ENCODE measurements at places on chromosomes 13 and 19.

DNA sequence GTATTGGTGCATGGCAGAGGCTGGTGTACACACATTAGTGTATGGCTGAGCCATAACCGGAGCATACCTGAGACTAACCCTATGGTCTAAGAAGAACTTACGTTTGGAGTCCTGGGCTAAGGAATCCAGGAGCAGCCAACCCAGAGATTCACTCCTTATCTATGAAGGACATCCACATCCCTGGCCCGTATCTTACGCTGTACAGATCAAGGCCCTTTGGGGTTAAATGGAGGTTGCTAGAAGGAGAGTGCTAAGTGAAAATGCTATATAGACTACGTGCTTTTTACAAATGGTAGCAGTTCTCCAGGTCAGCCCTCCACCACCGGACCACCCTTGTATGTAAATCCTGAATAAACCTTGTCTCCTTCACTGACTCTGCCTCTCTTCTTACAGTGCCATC lies 1.9 kb upstream of the SUGT1 start:
- H3K27ac ChIP-seq, result no peak overlapping the region
- peaks cover 9% of the 10 kb centered on the region for H3K36me3 ChIP-seq
- peak overlapping the region; percentile 85 for H3K4me3 ChIP-seq
- DNase-seq, result no peak
- H3K4me1 ChIP-seq, result no peaks in the 10 kb centered on the region

GRCh38 chr19:16542910-16543472 lies 754 bp upstream of the CHERP start:
- no peak for DNase-seq
- peaks cover 16% of the 10 kb centered on the region for H3K36me3 ChIP-seq
- H3K4me3 ChIP-seq, result peak overlapping the region; percentile 99
- H3K27me3 ChIP-seq, result no peaks in the 10 kb centered on the region

DNA sequence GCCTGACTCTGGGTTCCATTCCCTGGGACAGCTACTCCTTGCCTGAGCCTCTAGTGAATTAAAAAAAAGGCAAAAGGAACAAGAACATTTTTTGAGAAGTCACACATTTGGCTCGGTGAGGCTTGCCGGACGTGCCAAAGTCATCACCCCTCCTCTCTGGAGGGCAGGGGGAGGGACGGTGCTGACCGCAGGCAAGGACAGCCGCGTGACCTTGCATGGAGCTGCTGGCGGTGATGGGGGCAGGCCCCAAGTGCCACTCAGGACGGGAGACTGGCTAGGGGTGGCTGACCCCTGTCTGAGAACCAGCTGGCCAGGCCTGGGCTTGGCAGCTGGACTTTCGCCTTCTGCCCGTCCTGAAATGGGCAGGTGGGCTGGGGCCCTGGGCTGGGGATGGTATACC lies 26.4 kb downstream of the MAP2K2 start:
- H3K27me3 ChIP-seq, result no peaks in the 10 kb centered on the region
- no peak overlapping the region for H3K27ac ChIP-seq

DNA sequence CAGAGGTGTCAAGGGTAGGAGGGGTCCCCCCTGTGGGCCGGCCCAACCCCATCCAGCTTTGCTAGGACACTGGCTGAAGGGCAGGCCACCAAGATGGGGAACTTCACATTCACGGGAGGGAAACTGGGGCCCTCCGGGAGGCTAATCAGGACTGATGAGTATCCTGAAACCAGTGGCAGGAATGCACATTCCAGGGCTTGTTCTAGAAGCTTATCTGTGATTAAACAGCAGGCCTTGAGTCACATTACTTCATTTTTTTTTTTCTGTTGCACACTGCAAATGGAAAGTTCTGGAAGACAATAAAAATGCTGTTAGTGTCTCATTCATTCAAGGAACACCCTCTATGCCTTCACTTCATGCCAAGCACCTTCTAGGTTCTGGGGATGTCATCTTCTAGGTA lies 15.5 kb upstream of the SIGLEC11 start:
- H3K36me3 ChIP-seq, result no peaks in the 10 kb centered on the region
- no peaks in the 10 kb centered on the region for H3K4me1 ChIP-seq
- H3K4me3 ChIP-seq, result no peak overlapping the region
- DNase-seq, result no peak
- H3K27ac ChIP-seq, result no peak overlapping the region

DNA sequence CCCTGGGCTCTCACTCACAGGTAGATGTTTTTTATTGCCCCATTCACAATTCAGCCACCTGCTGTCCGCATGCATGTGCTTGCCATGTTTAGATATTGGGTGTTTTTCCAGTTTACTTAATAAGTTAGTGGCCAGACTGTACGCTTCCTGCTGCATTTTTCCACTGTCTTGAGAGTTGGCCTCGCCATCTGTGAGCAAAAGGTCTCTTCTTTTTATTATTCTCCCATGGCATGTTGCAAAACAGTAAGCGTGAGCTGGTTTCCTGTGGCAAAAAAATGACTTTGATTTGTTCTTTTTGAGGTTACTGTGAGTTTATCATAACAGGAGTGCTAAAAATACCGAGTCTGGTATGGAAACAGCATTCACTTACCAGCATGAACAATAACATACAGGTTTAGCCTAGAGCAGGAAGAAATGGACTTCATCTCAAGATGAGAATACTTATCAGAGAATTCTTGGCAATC lies 46.0 kb downstream of the SAE1 start:
- H3K27me3 ChIP-seq, result no peaks in the 10 kb centered on the region
- no peaks in the 10 kb centered on the region for H3K4me1 ChIP-seq
- H3K27ac ChIP-seq, result peak overlapping the region; percentile 56
- H3K36me3 ChIP-seq, result no peaks in the 10 kb centered on the region

DNA sequence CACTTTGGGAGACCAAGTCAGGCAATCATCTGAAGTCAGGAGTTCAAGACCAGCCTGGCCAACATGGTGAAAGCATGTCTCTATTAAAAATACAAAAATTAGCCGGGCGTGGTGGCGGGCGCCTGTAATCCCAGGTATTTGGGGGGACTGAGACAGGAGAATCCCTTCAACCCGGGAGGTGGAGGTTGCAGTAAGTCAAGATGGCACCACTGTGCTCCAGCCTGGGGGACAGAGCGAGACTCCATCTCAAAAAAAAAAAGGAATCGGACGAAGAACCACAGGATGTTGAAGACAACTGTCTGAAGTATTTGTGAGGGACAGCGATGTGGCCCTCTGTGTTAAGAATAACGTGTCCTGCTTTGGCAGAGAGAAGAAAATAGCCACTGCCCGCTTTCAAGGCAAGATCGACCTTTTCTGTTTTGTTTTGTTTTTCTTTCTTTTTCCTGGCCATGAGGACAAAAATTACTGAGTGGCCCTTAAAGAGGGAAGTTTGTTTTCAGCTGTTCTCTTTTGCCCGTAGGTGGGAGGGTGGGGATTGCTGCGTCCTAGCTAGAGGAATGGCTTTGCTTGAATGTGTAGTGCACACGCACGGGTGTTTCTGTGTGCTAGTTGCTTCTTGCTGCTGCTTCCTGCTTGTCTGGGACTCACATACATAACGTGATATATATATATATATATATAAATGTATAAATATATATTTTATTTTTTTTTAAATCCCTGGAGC lies 6.2 kb upstream of the PRKCG start:
- H3K4me3 ChIP-seq, result no peak overlapping the region
- no peaks in the 10 kb centered on the region for H3K27me3 ChIP-seq
- H3K36me3 ChIP-seq, result no peaks in the 10 kb centered on the region

DNA sequence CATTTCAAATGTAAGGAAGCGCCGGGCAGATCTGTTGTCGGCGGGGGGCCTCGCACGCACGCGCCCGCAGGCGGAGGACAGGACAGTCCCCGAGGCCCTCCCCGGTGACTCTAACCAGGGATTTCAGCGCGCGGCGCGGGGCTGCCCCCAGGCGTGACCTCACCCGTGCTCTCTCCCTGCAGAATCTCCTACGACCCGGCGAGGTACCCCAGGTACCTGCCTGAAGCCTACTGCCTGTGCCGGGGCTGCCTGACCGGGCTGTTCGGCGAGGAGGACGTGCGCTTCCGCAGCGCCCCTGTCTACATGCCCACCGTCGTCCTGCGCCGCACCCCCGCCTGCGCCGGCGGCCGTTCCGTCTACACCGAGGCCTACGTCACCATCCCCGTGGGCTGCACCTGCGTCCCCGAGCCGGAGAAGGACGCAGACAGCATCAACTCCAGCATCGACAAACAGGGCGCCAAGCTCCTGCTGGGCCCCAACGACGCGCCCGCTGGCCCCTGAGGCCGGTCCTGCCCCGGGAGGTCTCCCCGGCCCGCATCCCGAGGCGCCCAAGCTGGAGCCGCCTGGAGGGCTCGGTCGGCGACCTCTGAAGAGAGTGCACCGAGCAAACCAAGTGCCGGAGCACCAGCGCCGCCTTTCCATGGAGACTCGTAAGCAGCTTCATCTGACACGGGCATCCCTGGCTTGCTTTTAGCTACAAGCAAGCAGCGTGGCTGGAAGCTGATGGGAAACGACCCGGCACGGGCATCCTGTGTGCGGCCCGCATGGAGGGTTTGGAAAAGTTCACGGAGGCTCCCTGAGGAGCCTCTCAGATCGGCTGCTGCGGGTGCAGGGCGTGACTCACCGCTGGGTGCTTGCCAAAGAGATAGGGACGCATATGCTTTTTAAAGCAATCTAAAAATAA lies 18.2 kb downstream of the IL17D start:
- no peak overlapping the region for H3K27ac ChIP-seq
- peaks cover 6% of the 10 kb centered on the region for H3K4me1 ChIP-seq
- no peak overlapping the region for H3K4me3 ChIP-seq
- no peaks in the 10 kb centered on the region for H3K36me3 ChIP-seq

DNA sequence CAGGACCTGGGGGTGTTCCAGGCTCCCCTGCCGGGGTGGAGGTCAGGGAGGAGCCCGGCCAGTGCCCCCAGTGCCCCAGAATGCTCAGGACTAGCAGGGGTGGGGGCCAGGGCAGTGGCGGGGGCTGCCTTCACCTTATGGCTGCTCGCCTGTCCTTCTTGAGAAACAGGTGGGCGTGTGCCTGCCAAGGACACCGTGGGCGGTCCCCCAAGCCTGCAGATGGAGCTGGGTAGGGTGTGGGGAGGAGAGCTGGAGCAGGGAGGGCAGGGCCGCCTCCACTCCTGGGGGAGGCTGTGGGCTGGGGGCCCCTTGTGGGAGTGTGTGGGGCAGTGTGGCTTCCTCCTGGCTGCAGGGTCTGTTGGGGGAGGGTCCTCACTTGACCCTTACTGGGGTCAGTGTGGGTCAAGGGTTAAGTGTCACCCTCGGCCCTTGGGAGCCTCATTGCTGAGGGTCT lies 160.1 kb downstream of the KDM4B start:
- no peak overlapping the region for H3K27ac ChIP-seq
- no peak for DNase-seq
- no peak overlapping the region for H3K4me3 ChIP-seq
- no peaks in the 10 kb centered on the region for H3K4me1 ChIP-seq
- H3K27me3 ChIP-seq, result no peaks in the 10 kb centered on the region

GRCh38 chr13:39877134-39877533 lies 221.7 kb downstream of the COG6 start:
- no peaks in the 10 kb centered on the region for H3K36me3 ChIP-seq
- DNase-seq, result no peak
- H3K4me1 ChIP-seq, result no peaks in the 10 kb centered on the region
- H3K4me3 ChIP-seq, result no peak overlapping the region

GRCh38 chr13:30463787-30464495 lies 1.8 kb downstream of the HMGB1 start:
- H3K36me3 ChIP-seq, result no peaks in the 10 kb centered on the region
- H3K27me3 ChIP-seq, result no peaks in the 10 kb centered on the region
- DNase-seq, result peak; percentile 90

GRCh38 chr13:106911627-106912026 lies 343.7 kb upstream of the ARGLU1 start:
- H3K27me3 ChIP-seq, result no peaks in the 10 kb centered on the region
- no peak overlapping the region for H3K27ac ChIP-seq
- no peaks in the 10 kb centered on the region for H3K36me3 ChIP-seq
- H3K4me1 ChIP-seq, result no peaks in the 10 kb centered on the region

- no peak for DNase-seq
- H3K4me1 ChIP-seq, result no peaks in the 10 kb centered on the region
- H3K27me3 ChIP-seq, result no peaks in the 10 kb centered on the region
- H3K4me3 ChIP-seq, result no peak overlapping the region
These were observed 46.2 kb downstream of the CDK8 start for GRCh38 chr13:26300140-26300539.

DNA sequence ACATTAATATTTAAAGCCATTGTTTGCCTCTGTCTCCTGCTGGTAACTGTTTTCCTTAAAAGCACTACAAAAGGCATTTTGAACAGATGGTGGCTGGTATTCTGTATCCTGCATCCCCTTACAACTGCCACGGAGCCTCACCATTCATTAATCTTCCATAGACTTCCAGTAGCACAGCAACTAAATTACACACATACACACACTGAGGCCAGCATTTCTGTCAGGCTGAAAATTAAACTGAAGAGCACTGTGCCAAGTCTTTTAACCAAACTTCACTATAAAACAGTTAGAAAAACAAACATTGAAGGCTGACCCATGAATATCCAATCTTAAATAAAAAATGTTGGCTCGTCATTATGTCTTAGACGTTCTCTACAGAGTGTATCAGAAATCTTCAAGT lies 697.8 kb downstream of the DACH1 start:
- no peaks in the 10 kb centered on the region for H3K36me3 ChIP-seq
- no peak for DNase-seq
- no peak overlapping the region for H3K27ac ChIP-seq
- H3K4me3 ChIP-seq, result no peak overlapping the region

- no peaks in the 10 kb centered on the region for H3K4me1 ChIP-seq
- DNase-seq, result no peak
- H3K4me3 ChIP-seq, result no peak overlapping the region
- no peaks in the 10 kb centered on the region for H3K36me3 ChIP-seq
These were observed 41.1 kb upstream of the MRI1 start for GRCh38 chr19:13723206-13723605.

DNA sequence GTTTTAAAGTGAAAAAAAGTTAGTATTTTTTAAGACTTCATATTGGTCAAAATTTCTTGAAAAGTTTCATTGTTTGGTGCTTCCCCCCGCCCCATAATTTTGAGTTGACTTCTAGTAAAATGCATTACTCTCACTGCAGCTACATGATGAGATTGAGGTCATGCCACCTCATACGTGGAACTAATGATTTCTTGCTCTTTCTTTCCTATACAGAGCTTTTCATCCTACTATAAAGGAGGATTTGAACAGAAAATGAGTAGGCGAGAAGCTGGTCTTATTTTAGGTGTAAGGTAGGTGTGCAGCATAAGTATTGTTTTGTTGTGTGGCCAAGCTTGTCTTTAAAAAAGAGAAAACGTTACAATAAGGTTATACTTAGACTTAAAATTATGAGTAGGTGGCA lies 55.0 kb downstream of the DNAJC15 start:
- no peaks in the 10 kb centered on the region for H3K36me3 ChIP-seq
- no peak for DNase-seq

DNA sequence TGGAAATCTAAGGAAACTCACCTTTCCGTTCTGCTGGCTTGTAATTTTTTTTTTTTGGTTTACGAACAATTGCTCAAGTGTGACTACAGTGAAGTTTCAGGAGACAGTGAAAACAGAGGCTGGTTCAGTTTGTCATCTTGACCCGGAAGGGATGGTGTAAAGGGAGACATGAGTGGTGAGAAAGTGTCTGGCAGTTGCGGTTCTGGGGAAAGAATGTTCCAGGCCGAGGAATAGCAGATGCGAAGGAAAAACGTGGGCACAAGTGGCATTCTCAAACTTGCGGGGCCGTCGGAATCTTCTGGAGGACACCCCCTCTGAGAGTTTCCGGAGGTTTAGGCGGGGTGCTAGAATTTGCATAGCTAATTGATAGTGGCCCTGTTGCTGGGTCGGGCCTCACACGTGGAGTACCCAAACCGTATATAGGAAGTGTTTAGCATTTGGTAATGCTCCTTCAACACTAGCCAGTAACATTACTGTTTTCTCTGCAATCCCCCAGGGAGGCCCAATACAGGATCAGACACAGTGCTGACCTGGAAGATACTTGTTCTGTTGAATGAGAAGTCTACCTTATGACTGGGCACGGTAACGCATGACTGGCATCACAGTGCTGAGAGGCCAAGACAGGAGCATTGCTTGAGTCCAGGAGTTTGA lies 2.8 kb upstream of the TNFSF9 start:
- H3K36me3 ChIP-seq, result no peaks in the 10 kb centered on the region
- peaks cover 25% of the 10 kb centered on the region for H3K4me1 ChIP-seq
- no peaks in the 10 kb centered on the region for H3K27me3 ChIP-seq
- DNase-seq, result peak; percentile 77
- H3K27ac ChIP-seq, result no peak overlapping the region
- no peak overlapping the region for H3K4me3 ChIP-seq
